ENCODE measurements at places on chromosomes 12 and 14.

GRCh38 chr12:31728289-31728916 is 418 bp downstream of the AMN1 start:
- peak; percentile 56 for DNase-seq

GRCh38 chr14:33774723-33775470 is 176.0 kb downstream of the EGLN3 start:
- no peak for DNase-seq

GRCh38 chr12:28955491-28955890 is 193.6 kb upstream of the FAR2 start:
- no peak for DNase-seq

- DNase-seq = no peak
Observed at GRCh38 chr12:13318231-13319015, 121.9 kb downstream of the EMP1 start.

DNA sequence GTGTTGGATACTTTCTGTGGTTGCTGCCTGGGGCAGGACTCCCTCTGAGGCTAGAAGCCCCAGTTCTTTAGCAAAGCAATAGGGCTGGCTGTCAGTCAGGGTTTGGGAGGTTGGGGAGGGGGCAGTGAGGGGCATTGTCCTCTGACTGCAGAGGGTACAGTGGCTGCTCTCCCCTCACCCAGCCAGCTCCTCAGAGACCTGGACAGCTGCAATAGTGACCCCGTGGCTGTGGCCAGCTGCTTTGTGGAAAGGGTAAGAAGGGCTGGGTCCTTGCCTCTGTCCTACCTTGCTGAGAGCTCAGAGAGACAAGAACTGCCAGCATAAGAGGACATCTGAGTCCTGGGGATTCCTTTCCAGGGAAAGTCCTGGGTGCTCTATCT is 25.8 kb downstream of the PLEKHG3 start:
- DNase-seq = no peak

- DNase-seq = no peak
Observed at GRCh38 chr12:4282892-4283511, 9.4 kb downstream of the CCND2 start.

DNA sequence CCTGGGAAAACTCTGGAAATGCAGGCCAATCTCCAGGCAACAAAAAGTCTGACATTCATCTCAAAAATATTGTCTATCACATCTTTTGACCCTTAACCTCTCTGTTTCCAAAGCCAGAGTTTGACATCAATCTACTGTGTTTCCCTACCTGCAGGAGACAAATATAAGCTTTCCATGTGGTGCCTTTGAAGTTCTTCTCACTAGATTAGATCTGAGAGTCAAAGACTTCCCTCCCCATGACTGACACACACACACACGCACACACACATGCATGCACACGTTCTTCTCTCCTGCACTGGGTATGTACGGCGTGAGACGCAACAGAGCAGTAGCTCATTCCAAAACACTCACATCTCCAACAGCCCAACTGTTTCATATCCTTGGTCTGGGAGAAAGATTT is 8.1 kb upstream of the ITPR2 start:
- DNase-seq = peak; percentile 50

GRCh38 chr12:93325855-93326254 is 51.9 kb upstream of the NUDT4 start:
- DNase-seq = no peak

GRCh38 chr12:29625359-29625953 is 128.0 kb upstream of the OVCH1 start:
- no peak for DNase-seq

DNA sequence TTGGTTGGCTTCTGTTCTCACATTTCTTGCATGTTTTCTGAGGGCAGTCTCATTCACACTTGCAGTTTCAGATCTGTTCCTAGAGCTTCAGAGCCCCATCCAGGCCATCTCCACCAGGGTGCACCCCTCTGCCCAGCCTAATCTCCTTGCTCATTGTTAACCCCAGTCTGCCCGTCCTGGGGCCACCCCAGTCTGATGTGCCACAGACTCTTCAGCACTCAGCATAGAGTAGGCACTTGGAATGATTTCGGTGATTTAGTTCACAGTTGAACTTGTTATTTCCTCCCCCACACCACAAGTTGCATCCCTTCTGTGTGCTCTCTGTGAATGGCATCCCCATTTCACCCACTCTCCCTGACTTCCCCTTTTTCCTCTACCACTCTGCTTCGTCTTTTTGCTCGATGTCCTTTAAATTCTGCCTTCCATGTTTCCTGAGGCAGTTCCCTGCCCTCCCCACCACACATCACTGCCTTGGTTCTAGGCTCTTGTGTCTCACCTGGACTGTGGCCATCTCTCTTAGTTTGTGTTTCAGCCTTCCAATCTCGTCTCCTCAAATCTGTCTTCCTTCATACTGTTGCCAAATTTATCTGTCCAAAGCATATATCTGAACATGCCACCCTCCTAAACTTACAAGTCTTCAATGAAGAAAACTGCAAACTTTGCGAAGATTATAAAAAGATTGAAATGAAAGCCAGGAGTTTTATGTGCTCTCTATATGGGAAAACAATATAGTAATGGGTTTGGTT is 41.5 kb downstream of the ANO6 start:
- DNase-seq = no peak

- no peak for DNase-seq
Observed at GRCh38 chr12:55780685-55781084, 36.8 kb downstream of the SARNP start.

- DNase-seq = no peak
Observed at GRCh38 chr14:76855066-76855465, 28.9 kb downstream of the LRRC74A start.

- no peak for DNase-seq
Observed at GRCh38 chr12:92059960-92060359, 85.7 kb downstream of the BTG1 start.

GRCh38 chr14:102795060-102795925 is 18.0 kb downstream of the TRAF3 start:
- peak; percentile 48 for DNase-seq

DNA sequence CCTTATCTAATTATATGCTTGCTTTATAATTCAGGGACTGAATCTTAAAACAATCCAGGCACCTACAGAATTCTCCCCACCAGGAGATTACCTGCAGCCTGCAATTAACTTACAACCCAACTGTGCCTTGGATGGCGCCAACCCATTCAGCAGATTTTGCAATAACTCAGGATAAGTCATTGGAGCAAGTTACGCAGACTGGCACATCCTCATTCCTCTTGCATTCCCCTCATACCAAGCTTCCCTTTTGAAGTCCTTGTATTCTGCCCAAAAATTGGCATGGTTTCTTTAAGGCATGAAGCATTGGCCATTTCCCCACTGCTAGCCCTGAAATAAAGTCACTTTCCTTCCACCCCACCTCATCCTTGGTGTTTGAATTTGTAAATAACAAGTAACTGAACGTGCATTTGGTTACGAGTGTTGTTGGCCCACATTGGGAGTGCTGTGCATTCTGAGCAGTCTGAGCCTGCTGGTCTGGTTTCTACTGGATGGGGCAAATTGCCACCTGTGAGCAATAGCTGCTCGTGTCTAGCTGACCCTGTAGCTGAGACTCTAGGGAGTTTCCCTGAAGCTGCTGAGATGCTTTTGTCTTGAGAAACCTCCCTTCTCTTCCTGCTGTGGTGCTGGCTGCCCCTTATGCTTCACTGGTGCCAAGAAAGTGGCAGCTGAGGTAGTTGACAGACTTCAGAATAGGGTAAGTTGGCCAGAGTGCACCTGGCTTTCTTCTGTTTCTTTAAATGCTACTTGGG is 99.2 kb upstream of the SCAF11 start:
- no peak for DNase-seq

GRCh38 chr12:57888409-57889157 is 42.1 kb upstream of the CTDSP2 start:
- DNase-seq = peak; percentile 73

GRCh38 chr12:106126441-106127337 is 12.1 kb downstream of the NUAK1 start:
- DNase-seq = no peak

- no peak for DNase-seq
Observed at GRCh38 chr14:67108230-67108629, 81.0 kb upstream of the GARIN2 start.

GRCh38 chr14:70359076-70359424 is 433 bp downstream of the COX16 start:
- DNase-seq = no peak

GRCh38 chr12:49949866-49950265 is 671 bp upstream of the AQP2 start:
- DNase-seq = no peak

GRCh38 chr12:57278465-57279381 is 27.7 kb upstream of the STAC3 start:
- DNase-seq = no peak

DNA sequence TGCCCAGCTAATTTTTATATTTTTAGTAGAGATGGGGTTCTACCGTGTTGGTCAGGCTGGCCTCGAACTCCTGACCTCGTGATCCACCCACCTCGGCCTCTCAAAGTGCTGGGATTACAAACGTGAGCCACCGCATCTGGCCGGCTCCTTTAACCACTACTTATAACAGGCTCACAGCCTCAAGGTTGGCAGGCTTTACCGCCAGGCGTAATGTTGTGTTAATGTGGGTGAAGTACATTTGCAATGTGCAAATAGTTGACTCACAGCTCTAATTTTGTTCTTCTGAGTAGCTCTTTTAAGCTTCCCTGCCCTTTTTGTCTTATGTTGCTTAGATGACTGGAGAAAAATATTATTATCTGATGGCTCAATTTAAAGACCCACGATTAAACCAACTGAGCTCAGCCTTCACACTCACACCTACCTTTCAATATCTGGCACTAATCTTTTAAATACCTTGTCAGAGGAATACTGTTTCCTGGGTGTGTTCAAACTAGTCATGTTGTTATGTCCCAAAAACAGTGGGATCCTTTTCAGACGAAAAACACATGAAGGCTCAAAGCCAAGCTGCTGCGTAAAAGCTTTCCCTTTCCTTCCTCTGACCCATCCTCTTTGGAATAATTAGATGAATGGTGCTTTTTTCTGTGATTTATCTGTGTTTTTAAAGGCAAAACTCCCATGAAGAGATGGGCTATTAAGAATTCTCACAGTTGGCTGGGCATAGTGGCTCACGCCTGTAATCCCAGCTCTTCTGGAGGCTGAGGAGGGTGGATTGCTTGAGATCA is 57.2 kb upstream of the USP44 start:
- no peak for DNase-seq

DNA sequence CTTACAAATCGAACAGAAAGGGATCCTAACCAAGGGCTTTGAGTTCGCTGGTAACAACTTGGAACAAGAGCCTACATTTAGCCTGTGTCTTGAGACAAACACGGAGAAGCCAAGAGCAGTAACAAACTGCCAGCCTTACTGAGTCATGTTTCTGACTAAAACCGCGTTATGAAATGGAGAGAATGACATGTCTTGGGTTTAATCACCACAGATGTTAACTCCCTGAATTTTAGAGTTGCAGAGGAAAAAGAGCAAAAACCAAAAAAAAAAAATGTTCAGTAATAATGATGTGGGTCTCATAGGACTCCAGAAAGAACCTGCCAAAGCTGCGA is 1.0 kb downstream of the BLTP3B start:
- DNase-seq = peak; percentile 21

- DNase-seq = no peak
Observed at GRCh38 chr12:97246368-97246767, 216.2 kb upstream of the RMST start.

GRCh38 chr12:57621497-57622292 is 10.5 kb downstream of the ARHGEF25 start:
- peak; percentile 75 for DNase-seq

DNA sequence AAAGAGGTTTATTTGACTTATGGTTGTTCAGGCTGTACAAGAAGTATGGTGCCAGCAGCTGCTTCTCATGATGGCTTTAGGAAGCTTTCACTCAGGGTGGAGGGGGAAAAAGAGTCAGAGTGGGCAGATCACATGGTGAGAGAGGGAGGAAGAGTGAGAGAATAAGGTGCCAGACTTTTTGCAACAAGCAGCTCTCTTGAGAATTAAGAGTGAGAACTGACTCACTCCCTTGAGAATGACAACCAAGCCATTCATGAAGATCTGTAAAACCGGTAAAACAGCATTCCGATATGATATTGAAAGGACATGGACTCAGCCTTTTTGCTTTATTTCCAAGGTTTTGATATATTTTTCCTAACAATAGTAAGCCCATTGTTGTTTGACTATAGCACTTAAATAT is 501.2 kb downstream of the GALC start:
- DNase-seq = no peak

GRCh38 chr14:94547726-94548125 is 13.5 kb upstream of the SERPINA4 start:
- DNase-seq = no peak

GRCh38 chr12:28191051-28192048 is 1.1 kb downstream of the CCDC91 start:
- DNase-seq = peak; percentile 61

GRCh38 chr12:122489038-122489437 is 11.7 kb downstream of the ZCCHC8 start:
- no peak for DNase-seq

DNA sequence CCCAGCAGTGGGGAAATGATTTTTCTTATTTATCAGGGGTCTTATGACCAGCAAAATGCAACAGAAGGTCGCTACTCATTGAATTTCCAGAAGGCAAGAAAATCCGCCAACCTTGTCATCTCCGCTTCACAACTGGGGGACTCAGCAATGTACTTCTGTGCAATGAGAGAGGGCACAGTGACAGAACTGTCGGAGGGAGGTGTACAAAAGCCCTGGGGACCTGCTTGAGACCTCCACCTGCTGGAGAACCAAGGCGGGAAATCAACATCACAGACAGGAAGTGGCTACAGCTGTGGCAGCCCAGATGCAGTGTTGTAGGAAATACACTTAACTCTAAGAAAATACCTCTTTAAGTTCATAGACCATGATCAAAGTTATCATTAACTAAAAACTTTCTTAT is 250.9 kb upstream of the OR4E1 start:
- peak; percentile 77 for DNase-seq

GRCh38 chr12:76249501-76249900 is 98.7 kb downstream of the BBS10 start:
- no peak for DNase-seq

DNA sequence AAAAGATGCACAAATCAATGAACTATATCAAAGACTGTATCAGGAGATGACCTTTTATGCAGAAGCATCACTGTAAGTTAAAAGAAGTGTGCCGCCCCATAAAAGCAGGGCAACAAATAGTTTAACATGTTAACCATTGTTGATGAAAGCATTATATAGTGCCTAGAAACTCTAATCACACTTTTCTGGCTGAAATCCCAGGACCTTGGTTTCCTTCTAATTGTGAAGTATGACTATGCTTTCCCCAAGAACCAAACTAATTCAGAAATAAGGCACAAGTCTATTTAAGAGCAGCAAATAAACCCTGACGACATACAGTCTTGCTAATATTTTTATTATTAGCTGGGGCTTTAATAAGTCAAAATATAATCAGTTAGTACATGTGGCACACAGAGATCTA is 21.7 kb downstream of the RACGAP1 start:
- DNase-seq = no peak

DNA sequence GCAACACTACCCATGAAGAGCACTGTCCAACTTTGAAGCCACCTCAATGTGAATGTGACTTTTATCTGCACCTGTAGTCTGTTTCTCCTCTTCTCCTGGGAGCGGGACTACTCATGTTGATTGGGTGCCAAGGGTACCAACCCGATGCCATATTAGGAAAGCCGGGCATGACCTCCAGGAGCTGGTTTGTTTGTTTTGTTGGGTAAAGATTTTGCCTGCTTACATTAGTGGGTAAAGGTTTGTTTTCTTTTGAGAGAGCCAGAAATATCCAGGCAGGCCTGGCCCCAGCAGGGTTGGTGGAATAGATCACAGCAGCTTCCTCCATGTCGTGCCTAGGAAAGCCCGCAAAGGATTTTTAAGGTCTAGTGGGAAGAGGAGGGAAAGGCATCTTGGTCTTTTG is 19.7 kb upstream of the ITPK1 start:
- DNase-seq = no peak

GRCh38 chr14:95289323-95290010 is 30.2 kb downstream of the CLMN start:
- DNase-seq = no peak

GRCh38 chr12:20220339-20220738 is 148.0 kb upstream of the PDE3A start:
- no peak for DNase-seq

All from CD4-positive, alpha-beta T cell treated with Interleukin-6 for 4 hours (primary cell).